ENCODE measurements at places on chromosomes 13 and 19.

GRCh38 chr19:51282335-51282734 lies 29.1 kb upstream of the IGLON5 start:
- DNase-seq = no peak

GRCh38 chr13:84978851-84979250 lies 820.4 kb downstream of the SLITRK6 start:
- no peak for DNase-seq

GRCh38 chr13:72071713-72072112 lies 204.7 kb upstream of the DACH1 start:
- DNase-seq = no peak

GRCh38 chr19:17398902-17399527 lies 5.0 kb upstream of the CCDC194 start:
- DNase-seq = no peak

- peak; percentile 80 for DNase-seq
Observed at GRCh38 chr19:18173054-18173571, 500 bp upstream of the IFI30 start.

GRCh38 chr19:48006762-48007161 lies 12.3 kb downstream of the ELSPBP1 start:
- DNase-seq = peak; percentile 24

- no peak for DNase-seq
Observed at GRCh38 chr13:74870865-74871264, 611.1 kb downstream of the TBC1D4 start.

GRCh38 chr19:35882114-35882832 lies 13.9 kb downstream of the APLP1 start:
- DNase-seq = peak; percentile 74

GRCh38 chr19:29851769-29852521 lies 40.2 kb downstream of the CCNE1 start:
- peak; percentile 93 for DNase-seq

- DNase-seq = no peak
Observed at GRCh38 chr13:47000165-47000564, 103.3 kb upstream of the HTR2A start.

- DNase-seq = no peak
Observed at GRCh38 chr13:40999416-40999815, 19.7 kb downstream of the ELF1 start.

- DNase-seq = no peak
Observed at GRCh38 chr13:33610438-33611120, 207.4 kb upstream of the RFC3 start.

DNA sequence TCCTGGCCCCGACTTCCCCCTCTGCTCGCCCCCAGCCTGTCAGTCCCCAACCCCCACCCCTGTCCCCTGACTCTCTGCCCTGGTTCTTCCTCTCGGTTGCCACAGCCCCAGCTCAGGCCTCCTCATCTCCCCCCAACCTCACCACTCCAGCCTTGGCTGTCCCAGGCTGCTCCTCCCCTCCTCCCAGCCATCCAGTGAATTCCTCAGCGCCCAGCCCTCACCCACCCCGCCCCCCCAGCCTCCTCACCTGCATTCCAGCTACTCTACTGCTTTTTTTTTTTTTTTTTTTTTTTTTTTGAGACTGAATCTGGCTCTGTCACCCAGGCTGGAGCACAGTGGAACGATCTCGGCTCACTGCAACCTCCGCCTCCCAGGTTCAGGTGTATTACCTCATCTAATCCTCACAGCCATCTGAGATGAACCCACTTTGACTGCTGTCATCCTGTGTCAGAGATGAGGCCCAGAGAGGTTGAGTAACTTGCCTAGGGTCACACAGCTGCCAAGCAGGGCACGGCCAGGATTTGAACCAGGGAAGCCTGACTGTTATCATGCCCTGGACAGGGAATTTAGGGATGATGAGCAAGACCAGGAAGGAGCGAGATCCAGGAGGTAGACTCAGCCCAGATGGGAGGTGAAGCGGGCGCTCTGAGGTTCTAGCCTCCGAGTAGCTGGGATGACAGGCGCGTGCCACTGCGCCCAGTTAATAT lies 2.6 kb downstream of the SULT2B1 start:
- no peak for DNase-seq

DNA sequence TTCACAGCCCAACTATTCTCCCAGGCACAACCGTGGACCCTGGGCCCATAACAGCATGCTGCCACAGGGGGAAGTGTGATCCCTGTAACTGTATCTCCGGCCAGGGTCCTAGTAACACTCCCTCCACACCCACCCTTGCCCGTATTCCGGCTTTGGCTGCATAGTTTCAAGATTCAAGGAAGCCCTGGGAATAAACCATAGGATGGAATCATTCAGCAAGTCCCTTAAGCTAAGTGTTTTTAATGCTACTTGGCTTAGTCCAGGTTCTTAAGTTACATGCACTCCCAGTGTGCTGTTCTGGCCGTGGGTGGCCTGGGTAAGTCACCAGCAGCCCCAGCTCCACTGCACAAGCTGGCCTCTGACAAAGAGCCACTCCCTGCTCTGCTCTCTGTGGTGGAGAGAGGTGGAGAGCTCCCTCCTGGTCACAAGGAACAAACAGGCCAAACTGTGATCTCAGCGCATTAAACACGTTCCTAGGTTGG lies 532.4 kb upstream of the SGCG start:
- no peak for DNase-seq

DNA sequence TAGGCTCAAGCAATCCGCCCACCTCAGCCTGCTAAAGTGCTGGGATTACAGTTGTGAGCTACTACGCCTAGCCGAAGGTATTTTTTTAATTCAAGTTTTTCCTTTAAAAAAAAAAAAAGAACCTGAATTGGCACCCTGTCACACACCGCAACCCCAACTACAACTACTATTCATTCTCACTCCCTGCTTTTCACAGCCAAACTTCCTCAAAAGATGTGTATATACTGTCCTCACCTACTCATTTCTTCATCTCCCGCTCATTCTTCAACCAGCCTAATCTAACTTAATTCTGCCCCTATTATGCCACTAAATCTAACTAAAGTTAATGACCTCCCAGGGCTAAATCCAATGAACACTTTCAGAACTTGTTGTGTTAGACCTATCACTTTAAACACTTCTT lies 12.7 kb upstream of the WBP4 start:
- no peak for DNase-seq

DNA sequence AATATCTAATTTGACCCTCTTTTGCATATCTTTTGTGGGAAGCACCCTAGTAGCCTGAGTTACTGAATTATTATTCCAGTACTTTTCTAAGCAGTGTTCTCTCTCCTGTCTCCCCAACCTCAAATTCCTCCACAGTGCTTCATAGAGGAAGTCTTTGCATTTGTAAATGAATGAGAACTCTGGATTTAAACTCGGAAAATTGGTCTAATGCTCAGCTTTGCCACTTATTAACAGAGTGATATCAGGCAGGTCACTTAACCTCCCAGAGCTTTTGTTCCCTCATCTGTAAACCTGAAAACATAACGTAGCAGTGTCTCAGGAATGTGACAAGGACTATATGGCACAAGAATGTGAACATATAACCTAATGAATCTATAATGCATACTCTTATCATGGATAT lies 26.2 kb downstream of the FREM2 start:
- no peak for DNase-seq

- no peak for DNase-seq
Observed at GRCh38 chr13:110853235-110853721, 61.6 kb downstream of the ANKRD10 start.

- DNase-seq = no peak
Observed at GRCh38 chr13:99406799-99407201, 94.5 kb upstream of the TM9SF2 start.

GRCh38 chr19:10115392-10116084 lies 4.0 kb downstream of the P2RY11 start:
- peak; percentile 43 for DNase-seq

DNA sequence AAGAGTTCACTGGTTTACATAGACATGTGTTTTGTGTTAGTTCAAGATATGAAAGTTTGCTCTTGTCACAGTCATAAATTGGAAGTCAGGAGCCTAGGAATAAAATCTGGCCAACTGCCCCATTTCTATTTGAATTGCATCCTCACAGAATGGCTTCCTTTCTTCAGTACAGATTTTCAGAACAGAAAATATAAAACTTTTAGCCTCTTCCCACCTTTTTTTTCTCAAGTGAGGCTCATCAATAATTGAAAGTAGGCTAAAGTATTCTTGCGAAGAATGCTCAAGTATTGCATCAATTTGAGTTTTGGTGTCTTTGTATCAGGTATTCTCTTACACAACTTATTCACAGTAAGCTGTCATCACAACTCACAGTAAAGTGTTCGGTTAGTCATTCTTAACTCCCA lies 802.7 kb downstream of the PCDH9 start:
- no peak for DNase-seq

GRCh38 chr19:29212356-29212647 lies 649 bp downstream of the UQCRFS1 start:
- peak; percentile 40 for DNase-seq

- DNase-seq = no peak
Observed at GRCh38 chr13:77477299-77477848, 58.1 kb upstream of the SCEL start.

DNA sequence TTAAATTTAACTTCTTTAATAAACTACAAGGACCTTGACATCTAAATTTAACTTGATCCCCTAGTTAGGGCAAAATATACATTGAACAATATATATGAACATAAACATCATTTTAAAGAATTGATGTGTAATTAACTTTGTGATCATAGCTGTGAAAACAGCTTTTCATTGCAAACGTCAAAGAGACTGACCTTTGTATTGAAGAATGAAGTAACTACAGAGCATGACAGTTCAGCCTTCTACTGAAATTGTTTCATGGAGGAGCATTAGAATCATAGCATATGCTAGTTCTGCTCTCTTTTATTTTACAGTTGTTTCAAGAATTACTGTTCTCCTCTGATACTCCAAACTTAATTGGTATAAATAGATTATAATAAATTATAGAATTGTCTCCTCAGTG lies 123.4 kb upstream of the PRR20A start:
- no peak for DNase-seq

DNA sequence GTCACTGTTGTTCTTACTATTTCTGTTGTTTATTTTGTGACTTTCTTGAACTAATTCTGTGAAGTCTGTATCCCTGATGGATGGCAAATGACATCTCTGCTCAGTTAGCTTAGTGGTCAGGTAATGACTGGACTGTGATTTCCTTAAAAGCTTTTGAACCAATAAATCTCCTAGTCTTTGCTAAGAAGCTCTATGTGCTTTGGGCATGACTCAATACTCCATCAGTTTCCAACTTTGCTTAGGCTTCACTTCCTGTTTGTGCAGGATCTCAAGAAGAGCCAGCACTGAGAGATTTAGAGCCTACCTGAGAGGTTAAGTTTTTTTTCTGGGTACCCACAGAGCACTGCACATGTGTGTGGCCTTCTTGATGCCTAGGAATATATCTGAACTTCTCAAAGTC lies 329.7 kb upstream of the HTR2A start:
- no peak for DNase-seq

DNA sequence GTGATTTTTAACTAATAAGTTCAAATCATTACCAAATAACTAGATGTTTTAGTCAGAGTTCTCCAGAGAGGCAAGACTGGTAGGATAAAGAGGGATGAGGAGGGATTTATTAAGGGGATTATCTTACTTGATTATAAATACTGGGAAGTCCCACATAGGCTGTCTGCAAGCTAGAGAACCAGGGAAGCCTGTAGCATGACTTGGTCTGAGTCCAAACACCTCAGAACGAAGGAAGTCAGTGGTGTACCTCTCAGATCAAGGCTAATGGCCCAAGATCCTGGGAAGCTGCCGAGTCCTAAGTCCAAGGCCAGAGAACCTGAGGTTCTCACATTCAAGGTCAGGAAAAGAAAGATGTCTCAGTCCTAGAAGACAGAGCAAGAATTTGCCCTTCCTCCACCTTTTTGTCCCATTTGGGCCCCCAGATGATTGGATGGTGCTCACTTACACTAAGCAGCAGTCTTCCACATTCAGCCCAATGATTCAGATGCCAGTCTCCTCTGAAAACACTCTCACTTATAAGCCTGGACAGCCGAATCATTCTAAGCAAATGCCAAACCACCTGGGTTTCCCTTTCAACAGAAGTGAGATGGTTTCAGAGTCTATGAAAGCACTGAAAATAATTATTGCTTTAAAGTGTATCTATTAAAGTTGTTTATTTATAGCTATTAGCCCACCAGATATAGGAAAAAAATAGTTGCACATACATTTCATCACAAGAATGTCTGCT lies 1599.2 kb downstream of the OLFM4 start:
- no peak for DNase-seq

GRCh38 chr19:8127311-8127710 lies 22.1 kb downstream of the FBN3 start:
- no peak for DNase-seq

DNA sequence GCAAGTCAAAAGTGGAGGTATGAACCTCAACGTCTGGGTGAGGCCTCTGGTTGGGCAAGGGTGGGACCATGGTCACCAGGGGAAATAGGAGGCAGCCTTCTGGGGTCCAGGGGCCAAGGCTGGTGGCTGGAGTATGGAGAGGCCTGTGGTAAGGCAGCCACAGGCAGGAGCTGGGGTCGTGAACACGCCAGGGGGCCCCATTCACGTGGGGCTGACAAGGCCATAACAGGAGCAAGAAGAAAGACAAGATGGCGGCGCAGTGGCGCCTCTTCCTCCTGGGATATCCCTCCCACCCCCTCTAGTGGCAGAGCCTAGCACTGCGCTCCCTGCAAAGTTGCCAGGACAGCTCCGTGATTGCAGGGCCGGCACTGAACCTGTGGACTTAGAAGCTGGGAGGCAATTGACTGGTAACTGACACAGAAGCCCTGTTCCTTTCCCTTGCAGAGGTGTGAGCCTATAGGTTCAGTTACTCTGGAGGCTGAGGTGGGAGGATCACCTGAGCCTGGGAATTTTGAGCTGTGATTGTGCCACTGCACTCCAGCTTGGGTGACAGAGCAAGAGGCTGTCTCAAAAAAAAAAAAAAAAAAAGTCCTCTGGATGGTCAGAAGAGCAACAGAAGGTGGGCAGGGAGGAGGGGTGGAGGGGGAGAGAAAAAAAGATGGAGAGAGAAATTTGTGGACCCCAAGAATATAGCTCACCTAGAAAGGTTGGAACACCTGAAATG lies 19.7 kb upstream of the EDDM13 start:
- DNase-seq = peak; percentile 83

- DNase-seq = no peak
Observed at GRCh38 chr13:110600980-110601379, 14.4 kb upstream of the NAXD start.

GRCh38 chr19:34232566-34233481 lies 21.5 kb upstream of the GARRE1 start:
- DNase-seq = peak; percentile 59

DNA sequence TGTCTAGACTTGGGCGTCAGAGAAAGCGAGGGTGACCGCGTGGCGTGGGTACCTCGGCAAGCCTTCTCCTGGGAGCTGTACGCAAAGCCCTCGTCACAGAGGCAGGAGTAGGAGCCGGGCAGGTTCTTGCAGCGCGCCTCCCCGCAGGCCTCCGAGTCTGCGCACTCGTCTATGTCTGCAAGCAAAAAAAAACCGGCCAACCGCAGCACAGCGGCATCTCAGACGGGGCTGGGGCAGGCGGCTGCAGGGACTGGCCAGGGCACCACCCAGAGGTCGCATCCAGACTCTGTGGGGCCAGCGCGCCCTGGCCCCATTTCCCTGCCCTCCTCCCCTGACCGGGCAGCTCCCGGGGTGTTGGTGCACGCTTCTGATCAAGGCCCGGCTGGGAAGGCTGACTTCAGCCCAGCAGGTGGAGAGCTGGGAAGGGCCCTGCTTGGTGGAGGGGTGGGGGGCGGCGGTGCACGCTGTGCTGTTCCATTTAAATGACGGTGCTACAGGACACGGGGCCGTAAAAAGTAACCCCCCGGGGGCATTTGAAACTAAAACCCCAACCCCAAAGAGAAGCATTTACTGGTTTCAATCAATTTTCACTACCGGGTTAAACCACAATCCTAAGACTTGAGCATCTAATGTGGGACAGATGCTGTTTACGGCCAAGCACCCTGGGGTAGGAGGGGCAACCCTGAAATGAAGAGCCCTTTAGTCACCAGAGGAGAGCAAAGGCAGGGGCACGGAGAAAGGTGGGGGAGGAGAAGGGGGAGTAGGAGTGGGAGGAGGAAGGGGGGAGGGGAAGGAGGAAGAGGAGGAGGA lies 28.2 kb downstream of the GAS6 start:
- peak; percentile 60 for DNase-seq

All from GM12865 (cell line).